ENCODE measurements at places on chromosomes 4 and X. TPM values are rescaled to one million over a fixed set of nuclear protein-coding genes. Genes with fewer than 3 reads are reported as not detected.
A peak's percentile ranks its signal among the peaks of the same experiment; 100 is the strongest.

The MAGEB1 gene
- total RNA-seq, result not detected

The TLR1 gene
- 18.7 TPM for total RNA-seq

The VCX gene
- not detected for total RNA-seq

DNA sequence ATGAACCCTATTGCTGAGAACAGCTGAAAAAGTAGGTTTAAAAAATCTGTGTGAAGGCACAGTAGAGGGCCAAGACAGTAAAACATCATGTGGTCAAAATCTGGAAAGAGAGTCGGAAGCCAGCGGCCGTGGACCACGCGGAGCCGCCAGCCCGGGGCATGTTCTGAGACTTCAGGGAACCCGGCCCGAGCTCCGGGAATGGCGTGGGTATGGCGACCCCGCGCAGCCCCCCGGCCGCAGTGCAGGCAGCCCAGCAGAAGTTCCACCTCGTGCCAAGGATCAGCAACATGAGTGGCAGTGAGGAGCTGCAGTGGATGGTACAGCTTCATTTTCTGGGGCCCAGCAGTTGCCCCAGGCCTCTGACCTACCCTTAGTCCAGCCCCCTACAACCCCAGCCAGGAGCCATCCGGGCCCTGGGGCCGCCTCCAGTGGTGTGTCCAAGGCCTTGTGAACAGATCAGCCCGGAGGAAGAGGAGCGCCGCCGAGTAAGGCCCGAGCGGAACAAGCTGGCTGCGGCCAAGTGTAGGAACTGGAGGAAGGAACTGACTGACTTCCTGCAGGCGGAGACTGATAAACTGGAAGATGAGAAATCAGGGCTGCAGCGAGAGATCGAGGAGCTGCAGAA lies 94.2 kb downstream of the LARP1B start:
- no peak for DNase-seq

DNA sequence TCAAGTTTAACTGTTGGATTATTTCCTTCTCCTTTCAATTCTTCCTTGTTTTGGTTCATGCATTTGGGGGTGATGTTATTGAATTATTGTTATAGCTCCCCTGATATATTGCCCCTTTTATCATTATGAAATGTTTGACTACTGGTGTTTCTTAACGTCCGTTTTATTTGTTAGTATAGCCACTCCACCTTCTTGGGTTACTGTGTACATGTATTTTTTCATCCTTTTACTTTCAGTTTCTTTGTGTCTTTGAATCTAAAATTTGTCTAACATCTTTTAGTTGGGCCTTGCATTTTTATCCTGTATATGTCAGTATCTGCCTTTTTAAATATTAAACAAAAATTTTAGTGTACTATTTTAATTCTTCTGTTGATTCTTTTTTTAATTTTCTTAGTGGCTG lies 88.7 kb downstream of the TNIP2 start:
- no peak for DNase-seq

DNA sequence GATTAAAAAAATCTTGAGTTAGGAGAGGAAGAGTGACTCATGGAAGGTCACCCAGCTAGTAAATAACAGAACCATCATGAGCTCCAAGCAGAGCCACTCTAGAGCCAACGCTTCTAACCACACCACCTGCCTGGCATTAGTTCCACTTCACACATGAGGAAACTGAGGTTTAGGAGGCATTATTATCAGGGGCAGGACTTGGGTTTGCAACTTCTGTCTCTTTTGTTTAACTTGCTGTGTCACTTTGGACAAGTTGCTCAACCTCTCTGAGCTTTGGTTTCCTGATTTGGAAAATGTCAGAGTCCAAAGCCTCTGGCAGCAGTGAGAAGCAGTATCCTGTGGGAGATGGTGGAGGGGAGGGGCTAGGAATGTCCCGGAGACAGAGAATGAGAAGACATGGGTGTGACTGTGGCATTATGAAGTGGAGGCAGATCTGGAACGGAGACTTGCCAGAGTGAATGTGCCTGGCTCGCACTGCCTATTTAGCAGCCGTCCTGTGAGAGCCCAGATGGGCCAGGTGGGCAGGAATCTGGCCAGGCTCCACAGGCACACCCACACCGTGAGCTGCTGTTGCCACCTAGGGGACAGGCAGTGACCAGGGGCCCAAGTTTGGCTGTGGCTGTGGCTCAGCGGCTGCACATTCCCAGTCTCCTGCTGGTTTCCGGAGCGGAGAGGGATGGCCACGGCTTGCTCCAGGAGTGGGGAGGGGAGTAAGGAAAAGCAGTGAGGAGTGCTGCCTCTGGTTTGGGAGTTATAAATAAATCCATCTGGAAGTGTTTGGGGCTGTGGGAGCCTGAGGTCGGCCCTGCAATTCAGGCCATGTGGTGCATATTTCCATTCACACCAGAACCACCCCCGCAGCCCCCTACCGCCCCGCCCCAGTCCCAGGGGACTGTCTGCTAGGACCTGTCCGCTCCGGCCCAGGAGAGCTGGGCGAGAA lies 93.4 kb downstream of the NHSL2 start:
- peak; percentile 35 for DNase-seq

DNA sequence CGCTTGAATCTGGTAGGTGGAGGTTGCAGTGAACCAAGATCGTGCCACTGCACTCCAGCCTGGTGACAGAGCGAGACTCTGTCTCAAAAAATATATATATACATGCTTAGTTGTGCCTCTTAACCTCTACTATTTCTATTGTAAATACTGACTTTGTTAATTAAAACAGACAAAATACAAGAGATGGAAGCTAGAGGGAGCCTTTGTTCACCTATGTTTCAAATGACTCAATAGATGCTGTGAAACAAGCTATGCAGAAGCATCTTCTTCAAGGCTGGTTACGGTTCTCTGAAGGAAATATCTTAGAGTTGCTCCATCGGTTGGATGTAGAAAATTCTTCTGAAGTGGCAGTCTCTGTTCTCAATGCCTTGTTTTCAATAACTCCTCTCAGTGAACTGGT lies 6.2 kb downstream of the NCAPG start:
- no peak for DNase-seq

DNA sequence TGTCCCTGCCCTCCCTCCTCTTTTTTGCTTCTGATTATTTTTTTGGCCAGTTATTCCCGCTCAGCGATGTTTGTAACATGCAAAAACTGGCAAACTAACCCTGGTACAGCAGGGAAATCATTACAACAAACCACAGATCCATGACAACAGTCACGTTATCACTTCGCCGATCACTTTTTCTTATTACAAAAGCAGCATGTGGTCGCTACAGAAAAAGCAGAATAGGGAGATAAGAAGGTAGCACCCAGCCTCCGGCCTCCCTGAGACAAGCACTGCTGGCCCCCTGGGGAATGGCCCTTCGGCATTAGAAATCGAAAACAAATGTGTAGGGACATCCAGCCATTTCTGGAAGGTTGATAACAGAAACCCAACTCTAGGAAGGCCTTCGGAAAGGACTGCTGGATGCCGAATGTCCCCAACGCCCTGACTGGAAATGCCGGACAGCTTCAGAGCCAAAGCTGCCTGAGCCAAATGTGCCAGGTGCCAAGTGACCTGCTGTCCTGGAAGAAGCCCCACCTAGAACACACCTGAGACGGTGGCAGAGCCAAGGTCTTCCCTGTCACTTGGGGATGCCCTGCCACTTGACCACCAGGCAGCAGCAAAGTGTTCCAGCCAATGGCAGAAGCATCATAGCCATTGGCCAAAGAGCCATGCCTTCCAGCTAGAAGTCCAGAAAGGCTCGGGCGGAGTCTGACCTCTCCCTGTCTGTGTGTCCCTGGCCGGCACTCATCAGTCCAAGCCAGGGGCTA lies 2.9 kb downstream of the IDH3G start:
- no peak for DNase-seq

DNA sequence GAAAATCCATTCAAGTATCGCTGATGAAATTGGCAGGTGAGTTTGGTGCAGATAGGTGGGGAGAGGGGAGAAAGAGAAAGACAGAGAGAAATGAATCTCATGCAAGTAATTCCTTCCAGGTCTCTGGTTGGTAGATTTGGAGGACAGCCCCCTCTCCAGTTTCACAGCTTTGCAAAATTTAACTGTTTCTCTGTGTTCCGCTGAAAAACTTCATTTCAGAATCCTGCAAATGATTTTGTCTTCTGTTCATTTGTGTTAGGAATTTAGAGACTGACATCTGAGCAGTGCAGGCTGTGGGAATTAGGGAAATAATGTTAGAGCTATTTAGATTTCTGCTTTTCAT lies 328.5 kb downstream of the FBXW7 start:
- DNase-seq, result no peak

- DNase-seq, result no peak
Observed at GRCh38 chr4:144667500-144667899, 21.5 kb downstream of the HHIP start.

DNA sequence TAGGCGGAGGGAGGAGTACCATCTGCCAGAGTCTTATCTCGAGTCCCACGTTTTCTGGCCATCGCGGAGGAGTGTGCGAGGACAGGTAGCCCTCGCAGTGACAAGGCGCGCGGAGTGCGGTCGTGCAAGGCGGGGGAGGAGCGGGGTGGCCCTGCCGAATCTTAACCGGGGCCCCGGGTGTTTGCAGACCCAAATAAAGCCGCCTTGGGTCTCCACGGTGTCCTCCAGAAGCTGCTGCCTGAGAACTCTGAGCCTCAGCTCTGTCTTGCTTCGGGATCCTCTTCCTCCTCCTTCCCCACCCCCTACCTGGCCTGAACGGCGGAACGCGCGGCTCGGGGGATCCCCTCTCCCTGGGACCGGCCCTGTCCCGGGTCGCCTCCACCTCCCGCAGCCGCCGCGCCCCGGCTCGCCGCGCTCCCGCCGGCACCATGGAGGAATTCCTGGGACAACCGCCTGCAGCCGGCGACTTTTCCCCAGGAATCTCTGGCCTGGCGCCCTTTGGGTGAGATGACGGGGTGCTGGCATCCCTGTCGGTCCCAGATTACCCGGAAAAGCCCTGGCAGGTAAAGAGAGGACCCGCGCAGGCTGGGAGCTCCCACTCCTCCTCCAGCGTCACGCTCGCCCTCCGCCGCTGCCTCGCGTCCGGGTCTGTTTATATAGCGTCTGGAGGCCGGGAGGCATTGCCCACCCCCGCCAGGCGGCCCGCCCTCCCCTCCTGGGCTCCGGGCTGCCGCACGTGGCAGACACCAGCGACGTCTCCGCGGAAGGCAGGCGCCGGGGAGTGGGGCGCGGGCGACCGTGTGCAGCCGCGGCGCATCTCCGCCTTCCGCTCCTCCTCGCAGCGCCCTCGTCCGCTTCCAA lies at the start of gene GALNTL6:
Gene GALNTL6, plus strand, starts transcription at position 740 of the 861 bp plus-strand sequence.
- no peak for DNase-seq

DNA sequence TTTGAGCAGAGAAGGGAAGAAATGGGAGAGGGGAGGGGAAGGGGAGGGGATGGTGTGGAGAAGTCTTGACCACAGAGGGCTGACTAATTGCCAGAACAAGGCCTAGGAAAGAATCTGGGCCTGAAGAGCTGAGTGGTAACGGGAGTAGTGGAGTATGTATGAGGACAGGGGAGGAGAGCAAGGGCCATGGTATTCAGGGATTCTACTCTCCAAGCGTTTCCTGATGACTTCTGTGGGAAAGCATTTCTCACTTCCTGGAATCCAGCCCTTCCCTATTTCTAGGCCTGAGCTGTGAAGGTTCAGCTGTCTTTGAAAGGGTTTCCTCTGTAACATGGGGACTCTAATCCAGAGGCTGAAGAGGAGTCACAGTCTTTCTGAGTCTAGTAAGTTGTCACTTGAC lies 19.7 kb upstream of the SOX3 start:
- no peak for DNase-seq

- no peak for DNase-seq
Observed at GRCh38 chrX:155747520-155747919, 133.6 kb upstream of the VAMP7 start.

DNA sequence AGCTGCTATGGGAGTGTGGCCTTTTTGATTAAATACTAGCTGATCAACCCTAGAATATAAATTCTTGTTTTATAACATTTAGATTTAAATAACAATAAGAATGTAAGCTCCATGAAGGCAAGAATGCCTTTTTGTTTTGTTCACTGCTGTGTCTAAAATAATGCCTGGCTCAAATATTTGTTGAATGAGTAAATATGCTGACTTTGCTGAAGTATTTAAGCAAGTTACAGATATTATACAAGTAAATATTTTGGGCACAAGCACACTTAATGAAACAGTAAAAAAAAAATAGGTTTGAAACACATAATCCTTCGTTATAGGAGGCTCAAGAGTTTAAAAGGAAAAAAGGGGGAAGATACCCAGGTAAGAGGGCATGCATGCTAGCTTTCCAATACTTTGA lies 24.1 kb downstream of the FABP2 start:
- DNase-seq, result no peak

- DNase-seq, result no peak
Observed at GRCh38 chrX:2751291-2751690, 549 bp upstream of the XG start.

- peak; percentile 74 for DNase-seq
Observed at GRCh38 chr4:184287697-184288255, 70.1 kb upstream of the ENPP6 start.

- DNase-seq, result no peak
Observed at GRCh38 chr4:128837679-128838078, 28.2 kb downstream of the JADE1 start.

DNA sequence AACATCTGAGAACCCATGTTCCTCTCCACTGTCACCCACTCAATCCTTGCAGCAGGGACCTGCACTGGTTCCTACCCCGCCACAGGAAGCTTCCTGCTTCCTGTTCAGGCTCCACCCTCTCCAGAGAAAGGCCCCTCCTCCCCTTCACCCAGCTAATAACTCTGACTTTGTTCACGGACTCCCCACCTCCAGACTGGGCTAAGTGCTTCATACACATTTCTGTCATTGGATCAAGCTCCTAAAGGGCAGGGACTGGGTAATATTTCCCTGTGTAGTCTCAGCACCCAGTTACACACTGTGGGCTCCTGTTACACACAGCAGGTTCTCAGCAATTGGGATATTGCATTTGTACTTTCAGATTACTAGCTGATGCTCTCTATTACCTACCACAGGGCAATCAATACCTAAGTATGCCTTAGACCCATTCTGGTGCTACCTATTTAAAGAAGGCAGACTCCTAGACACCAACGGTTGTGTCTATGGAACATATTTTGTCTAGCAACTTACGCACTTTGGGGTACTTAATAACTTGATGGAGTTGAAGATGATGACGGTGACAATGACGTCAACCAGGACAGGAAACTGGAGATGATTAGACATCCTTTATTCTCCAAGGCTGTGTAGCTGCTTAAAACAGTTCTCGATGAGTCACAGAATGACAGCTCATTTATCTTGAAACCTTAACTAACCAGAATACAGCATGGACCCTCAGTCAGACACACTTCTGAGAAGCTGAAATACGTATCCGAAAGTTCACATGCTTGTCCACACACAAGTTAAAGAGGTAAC lies 58.1 kb downstream of the MAML3 start:
- no peak for DNase-seq

DNA sequence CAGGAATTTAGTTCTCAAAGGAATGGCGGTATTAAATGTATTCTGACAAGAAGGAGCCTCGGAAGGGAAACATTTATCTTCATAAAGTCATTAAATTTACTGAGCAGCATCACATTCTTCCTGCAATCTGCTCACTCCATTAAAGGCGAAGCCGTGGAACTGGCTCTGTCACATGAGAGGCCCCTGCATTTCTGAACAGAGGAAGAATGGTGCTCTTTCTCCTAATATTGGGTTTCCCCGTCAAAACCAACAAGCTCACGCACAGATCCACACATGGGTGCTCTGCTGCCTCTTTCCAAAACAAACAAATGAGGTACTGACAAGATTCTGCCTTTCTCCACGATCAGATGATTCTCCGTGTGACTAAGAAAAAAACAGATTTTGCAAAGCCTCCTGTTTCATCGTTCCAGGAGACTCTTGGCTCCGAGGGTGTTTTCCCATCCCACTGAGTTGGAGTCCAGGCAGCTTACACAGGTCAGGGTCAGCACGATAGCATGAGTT lies 191.2 kb downstream of the IDS start:
- no peak for DNase-seq
